Activated CD4-positive, alpha-beta memory T cell treated with anti-CD3 and anti-CD28 coated beads, Interleukin-2, amount 10 ng/mL, durations not matched to agents 7 days and 5 days (primary cell): ENCODE measurements at places on chromosomes 3 and 15.

- DNase-seq: no peak
Measured at GRCh38 chr15:100680726-100681125, 78.3 kb downstream of the ASB7 start.

GRCh38 chr3:72232331-72232730 is 447.4 kb upstream of the PROK2 start:
- no peak for DNase-seq

DNA sequence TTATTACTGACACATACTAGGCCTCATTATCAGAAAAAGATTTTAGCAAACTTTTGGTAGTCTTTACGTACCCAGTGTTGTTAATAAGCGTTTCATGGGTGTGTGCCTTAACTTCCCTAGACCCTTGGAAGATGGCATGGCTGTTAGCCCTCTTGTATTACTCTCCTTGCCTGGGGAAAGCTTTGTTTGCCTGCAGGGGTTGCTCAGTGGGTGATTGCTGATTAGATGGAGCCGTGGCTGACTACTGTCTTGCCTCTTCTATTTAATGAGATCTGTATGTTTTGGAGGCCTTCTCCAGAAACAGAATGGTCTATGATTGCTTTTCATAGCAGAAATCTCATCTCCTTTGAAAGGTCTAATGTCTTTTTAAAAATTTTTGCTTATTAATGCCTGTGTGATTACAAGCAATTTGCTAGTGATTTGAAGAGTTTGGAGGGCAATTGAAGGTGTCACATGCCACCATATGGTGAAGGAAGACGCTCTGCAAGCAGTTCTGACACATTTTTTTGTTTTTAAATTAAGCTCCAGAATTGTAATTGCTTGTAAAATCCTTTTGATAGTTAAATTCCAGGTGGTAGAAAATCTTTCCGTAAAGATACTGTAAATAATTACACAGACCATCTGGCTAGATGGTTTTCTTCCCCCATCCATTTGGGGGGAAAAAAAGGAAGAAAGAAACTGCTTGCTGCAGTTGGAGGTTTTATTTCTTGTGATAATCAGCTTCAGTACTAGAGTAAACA is 11.4 kb upstream of the C3orf20 start:
- DNase-seq: no peak

- no peak for DNase-seq
Measured at GRCh38 chr3:69743975-69744906, 5.0 kb downstream of the MITF start.

DNA sequence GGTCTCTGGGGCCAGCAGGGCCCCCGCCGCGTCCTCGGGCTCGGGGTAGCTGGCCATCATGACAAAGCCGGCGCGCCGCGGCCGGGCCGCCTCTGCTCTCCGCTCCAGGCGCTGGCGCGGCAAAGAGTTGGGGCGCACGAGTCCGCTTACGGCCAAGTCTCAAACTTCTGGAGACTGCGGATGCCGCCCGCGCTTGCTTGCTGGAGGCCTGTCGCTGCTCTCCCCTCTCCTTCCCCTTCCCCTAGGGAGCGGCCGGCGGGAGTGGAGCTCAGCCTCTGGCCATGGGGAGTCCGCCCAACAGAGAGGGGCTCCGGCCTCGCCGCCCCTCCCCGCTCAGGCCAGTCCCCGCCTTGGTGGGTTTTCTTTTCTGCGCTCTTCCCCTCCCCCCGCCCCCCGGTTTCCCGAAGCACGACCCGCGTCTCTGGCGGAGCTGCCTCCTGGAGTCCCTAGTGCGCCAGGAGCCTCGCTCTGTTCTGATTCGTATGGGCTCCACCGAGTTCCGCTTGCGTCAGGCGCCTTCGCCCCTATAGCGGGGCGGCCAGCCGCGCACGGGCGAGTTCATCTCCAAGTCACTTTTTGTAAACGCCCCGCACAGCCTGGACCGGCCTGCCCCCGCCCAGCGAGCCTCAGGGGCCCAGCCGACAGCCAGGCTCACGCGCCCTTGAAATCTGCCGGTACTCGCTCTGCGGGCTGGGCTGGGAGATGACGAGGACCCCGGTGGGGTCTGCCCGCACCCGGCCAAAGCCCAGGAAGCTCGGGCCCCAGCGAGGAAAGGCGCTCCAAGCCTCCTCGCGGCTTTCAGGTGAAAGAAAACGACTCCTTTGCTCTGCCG is at the start of the genes FOXL2 and FOXL2NB:
FOXL2 (minus strand) TSS at position 475 of the 832 bp plus-strand sequence; CDS start at position 60, 415 bp downstream.
FOXL2NB (plus strand) TSS at position 555 of the 832 bp plus-strand sequence; CDS start at position 703, 148 bp downstream.
- no peak for DNase-seq

DNA sequence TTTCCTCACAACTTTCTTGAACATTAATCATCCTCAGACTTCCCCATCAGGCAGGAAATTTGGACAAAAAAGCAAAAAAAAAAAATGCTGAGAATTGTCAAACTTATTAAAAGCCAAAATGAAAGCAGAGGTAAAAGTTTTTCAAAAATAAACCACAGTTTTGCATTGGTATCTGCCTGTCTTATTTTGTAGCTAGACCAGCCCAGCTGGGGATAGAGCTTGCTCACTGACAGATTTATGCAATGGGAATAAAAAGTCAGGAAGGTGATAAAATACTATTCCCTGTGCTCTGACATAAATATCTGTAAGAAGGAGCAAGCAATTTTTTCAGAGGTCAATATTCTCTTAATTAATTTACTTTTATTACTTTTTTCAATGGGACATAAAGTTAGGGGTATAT is 1006.7 kb upstream of the ALCAM start:
- no peak for DNase-seq

- no peak for DNase-seq
Measured at GRCh38 chr3:31696009-31696297, 163.2 kb downstream of the STT3B start.

- DNase-seq: no peak
Measured at GRCh38 chr3:9190276-9190675, 59.2 kb downstream of the SRGAP3 start.

DNA sequence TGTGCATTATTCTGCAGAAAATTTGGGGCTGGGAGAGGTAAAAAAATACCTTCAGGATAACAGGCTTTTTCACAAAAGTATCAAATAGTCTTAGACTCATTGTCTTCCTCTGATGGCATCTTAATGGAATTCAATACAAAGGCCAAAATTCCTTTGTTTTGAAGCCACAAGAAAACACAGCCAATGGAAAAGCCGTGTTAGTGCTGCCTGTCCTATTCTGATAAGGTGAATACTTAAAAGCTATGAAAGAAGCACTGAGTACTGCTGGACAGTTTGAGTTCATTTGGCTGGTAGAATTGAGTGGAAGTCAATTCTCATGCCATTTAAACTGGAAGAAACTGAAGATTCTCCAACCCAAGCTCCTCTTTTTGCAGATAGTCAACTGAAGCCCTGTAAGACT is 395.3 kb upstream of the TPRG1 start:
- no peak for DNase-seq

GRCh38 chr3:152255290-152255689 is 13.4 kb upstream of the MBNL1 start:
- no peak for DNase-seq

DNA sequence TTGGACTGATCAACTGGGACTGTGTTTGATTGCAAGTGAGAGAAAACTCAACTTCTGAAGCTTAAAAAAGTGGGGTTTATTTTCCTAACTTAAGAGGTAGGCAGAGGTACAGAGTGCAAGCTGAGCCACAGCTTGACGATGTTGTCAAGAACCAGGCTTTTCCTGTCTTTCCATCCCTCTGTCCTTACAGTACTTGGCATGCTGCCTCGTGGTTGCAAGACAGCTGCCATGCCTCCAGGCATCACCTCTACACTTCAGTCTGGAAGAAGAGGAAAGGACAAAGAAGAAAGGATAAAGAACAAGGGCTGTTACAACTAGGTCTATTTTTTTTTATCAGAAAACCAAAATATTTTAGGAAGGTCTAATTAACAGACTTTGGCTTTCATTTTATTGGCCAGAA is 51.8 kb upstream of the GALNT15 start:
- DNase-seq: no peak

DNA sequence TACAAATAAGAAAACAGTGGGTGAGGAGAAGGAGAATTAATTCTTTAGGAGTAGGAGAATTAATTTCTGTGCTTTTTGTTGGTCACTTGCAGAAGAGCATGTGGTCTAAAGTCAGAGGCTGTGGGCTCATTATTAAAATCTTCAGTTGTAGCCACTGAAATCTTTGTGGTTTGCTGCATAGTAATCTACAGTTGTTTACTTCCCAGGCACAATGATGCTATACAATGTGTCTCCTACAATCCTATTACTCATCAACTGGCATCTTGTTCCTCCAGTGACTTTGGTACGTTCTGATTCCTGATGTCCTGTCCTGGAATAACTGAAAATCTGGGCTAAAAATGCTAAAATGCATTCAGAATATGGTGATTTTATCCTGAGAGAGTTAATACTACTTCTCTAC is 21.0 kb downstream of the IFT122 start:
- DNase-seq: no peak

- no peak for DNase-seq
Measured at GRCh38 chr3:146493221-146493620, 23.9 kb upstream of the PLSCR2 start.

DNA sequence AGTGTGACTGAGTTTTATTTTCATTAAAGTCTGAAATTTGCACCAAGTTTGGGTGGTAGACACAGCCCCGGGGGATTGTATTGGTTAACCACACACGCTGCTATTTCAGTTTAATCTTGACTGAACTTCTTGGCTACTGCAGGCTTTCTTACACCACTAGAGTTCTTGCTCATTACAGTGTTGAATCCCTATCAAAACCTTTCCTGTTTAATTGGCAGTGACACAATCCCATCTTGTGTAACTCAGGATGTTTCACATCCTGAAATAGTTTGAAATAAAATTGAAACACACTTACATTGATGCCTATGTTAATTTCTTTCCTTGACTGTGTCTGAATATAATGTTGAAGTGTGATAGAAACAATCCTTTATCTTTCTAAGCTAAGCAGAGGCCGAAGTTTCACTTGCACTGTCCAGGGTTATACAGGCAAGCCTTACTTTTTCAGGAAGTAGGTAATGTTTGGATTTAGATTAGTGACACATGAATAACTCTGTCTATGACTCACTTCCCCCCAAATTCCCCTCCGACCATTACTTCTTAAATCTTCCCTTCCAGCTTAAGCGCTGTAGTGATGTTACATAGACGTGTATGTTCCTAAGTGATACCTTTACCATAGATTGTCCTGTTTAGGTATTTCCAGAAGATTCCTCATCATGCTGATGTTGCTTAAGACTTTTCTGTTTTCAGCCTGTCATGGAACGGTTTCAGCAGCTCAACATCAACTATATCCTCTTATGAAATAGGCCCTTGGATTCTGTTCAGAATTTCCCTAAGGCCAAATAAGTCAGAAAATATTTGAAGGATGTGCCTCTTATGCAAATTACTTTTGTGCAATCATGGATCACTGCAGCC is 16.8 kb downstream of the ATG7 start:
- no peak for DNase-seq

DNA sequence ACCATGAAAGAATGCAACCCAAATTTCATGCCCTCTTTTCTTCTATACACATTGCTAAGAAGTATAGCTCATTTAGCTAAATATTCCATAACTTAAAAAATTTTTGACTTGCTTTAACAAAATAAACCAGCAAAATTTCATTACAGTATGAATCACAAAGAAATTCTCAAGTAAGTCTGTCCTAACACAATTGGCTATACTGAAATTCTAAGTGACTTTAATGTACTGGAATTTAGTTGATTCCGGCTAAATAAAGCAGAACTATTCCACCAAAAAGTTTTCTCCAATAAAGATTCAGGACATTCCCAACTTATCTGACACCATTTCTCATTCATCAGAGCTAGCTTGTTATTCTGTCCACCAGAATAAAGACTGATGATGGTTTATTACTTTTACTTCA is 23.8 kb downstream of the LRRFIP2 start:
- no peak for DNase-seq

- no peak for DNase-seq
Measured at GRCh38 chr15:64141798-64142512, 9.6 kb upstream of the SNX22 start.

GRCh38 chr3:16378920-16379319 is 113.9 kb downstream of the OXNAD1 start:
- DNase-seq: no peak

DNA sequence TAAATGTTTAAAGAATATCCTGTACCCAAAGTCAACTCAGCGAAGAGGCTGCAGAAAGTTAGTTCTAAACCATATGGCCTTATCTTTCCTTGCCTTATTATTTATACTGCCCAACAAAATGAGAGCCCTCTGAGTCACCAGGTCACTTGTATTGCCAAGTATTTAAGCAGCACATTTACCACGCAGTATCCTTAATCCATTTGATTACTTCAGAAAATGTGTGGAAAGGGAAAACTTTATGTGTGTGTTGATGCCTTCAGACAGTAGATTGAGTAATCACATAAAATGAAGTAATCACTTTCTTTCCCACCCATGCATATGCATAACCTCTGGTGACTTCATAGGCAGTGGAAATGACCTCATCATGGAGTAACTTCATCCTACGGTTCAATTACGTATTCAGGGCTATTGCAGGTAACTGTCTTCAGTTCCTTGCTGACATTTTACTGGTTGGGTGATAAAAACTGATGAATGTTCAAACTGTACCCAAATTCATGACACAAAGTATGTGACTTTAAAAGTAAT is 7.5 kb upstream of the CADPS start:
- no peak for DNase-seq
